ENCODE measurements at places on chromosomes 3 and 15.

GRCh38 chr15:100759106-100759505 lies 120.5 kb upstream of the ALDH1A3 start:
- peak; percentile 34 for DNase-seq

DNA sequence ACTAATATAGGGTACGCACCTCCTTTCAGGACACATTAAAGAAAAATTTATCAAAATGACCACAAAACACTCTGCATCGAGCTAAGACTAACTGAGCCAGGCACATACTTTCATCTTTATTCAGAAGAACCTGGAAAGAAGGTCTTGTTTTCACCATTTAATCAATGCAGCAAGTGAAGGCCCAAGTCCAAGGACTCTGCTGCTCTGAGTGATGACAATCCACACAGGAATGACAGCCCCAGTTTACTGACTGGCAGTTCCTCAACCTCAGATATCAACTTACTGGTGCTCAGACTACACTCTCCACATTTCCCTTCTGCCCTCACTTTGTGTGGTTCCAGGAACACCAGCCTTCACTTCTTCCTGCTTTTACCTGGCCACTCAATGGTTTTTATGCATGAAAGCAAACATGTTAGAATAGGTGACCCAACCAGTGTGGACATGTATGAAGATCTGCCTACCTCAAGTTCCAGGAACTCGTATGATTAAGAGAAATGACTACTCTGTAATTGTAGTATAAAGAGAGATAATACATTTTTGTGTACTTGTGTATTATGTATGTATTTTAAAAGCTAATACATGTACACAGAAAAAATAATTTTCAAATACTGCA lies 29.1 kb upstream of the RASA2 start:
- no peak for DNase-seq

- DNase-seq, result no peak
Measured at GRCh38 chr3:160027541-160028195, 39.0 kb downstream of the IL12A start.

GRCh38 chr3:159260049-159260662 lies 458.3 kb downstream of the MFSD1 start:
- no peak for DNase-seq

Data from retinal pigment epithelial cell (primary cell).